Endothelial cell (in vitro differentiated cells): ENCODE measurements at places on chromosomes 16 and 17.
A peak's percentile ranks its signal among the peaks of the same experiment; 100 is the strongest.

DNA sequence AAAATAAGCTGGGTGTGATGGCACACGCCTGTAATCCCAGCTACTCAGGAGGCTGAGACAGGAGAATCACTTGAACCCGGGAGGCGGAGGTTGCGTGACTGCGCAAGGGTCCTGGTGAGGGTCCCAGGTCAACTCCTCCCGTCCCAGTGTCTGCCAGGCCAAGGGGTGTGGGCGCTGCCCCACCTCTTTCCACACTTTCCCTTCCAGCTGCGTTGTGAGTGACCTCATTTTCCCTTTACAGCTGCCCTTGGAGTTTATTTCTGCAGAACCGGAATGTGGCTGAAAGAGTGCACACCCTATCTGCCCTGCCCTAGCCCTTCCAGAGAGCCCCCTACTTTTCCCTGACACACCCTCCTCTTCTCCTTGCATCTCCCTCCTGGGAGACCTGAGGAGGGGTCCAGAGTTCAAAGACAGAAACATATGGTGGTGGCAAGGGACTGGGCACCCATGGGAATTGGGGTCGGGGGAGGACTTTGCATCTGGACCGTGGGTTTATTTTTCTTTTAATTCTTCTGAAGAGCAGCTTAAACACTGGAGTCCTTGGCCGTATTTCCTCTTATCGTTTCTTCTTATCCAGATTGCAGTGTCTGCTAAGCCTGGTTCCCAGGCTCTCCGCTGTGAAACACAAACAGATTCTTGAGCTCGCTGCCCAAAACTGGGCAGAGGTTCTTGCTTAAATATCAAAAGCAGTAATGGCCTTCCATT lies 20.9 kb downstream of the MRC2 start:
- DNase-seq = no peak

DNA sequence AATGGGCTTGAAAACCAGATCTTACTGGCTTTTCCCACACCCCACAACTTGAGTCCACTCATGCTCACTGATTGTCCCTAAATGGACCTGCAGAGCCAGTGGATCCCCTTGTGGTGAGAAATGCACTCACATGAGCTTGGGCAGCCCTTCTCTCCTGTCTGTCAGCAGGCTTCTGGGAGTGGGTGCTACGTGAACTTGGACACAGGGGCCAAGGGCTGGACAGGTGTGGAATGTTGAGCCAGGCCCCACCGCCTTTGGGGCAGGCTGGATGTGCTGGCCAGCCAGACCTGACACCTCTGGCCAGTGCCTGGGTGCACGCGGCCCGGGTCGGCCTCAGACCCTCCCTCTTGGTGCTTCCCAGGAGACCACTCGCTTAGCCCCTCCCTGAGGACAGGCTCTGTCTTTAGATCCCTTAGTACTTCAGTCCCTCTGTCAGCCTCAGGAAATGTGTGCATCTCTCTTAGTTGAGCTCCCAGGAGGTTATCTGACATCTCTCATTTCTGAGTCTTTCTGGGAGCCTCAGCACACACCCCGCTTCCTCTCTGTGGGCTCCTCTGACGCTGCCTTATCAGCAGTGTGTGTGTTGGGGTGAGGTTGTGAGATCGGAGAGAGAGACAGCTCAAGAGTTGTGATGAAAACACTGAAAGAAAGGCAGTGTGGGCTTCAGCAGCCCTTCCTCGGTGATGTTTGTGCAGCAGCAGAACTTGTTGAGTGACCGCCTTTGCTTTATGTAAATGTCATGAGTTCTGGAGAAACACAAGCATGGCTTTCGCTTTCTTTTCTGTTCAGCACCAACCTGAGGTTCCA lies 117.0 kb downstream of the RAB11FIP4 start:
- DNase-seq = no peak

- no peak for DNase-seq
Observed at GRCh38 chr17:35889241-35889640, 9.1 kb upstream of the CCL5 start.

DNA sequence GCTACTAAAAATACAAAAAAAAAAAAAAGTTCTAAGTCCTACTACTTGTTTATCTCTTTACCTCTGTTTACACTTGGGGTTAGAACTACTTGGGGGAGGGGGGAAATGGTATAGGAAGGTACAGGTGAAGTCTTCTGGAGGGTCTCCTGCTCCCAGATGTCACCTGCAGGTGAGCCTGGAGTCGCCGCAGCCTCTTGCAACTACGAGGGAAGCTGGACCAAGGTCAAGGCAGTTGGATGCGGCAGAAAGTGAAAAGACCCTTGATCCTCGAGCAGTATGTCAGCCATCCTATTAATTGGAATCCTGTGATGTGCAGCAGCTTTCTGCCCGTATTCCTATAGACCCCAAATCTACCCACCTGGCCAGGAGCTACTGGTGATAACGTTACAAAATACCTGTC lies 33.0 kb downstream of the HAPSTR1 start:
- DNase-seq = no peak

- DNase-seq = no peak
Observed at GRCh38 chr17:73799781-73800627, 155.8 kb upstream of the SDK2 start.

GRCh38 chr16:19881783-19882182 lies 2.9 kb downstream of the GPRC5B start:
- DNase-seq = no peak

DNA sequence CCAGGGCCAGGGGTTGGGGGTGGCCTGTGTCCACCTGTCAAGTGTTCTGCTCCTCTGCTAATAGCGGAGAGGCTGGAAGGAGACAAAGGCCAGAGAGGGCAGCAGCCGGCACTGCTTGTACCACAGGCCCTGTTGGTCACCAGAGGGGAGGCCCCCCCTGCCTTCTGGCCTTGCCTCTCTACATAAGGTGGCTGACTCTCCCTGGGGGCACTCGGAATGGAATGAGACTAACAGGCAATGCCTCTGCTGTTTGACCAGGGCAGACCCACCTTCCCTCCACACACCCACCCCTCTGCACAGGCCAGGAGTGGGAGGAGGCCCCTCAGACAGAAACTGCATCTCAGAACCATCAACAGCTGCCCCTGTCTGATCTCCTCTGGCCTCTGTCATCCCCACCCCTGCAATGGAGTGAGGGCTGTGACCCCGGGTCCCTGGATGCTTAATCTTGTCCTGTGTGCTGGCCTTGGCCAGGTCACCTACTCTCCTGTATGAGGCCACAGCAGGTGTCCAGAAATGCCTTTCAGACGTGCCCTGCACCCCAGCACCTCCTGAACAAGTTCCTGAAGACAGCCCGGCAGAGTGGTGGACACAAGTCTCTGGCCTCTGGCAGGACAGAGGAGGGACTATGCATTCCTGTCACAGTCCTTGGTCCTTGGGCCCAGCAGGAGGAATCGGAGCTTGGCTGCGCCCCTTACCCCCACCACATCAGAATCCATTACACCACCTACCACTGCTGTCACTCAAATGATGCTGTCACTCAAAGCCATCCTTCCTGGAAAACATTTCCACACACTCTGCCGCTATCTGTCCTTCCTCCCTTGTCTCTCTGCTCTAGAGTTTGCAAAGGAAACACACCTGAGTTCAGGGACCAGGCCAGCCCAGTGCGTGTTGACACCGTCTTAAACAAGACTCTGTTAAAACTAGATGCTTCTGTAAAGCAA lies 107.5 kb upstream of the ZNF750 start:
- no peak for DNase-seq

DNA sequence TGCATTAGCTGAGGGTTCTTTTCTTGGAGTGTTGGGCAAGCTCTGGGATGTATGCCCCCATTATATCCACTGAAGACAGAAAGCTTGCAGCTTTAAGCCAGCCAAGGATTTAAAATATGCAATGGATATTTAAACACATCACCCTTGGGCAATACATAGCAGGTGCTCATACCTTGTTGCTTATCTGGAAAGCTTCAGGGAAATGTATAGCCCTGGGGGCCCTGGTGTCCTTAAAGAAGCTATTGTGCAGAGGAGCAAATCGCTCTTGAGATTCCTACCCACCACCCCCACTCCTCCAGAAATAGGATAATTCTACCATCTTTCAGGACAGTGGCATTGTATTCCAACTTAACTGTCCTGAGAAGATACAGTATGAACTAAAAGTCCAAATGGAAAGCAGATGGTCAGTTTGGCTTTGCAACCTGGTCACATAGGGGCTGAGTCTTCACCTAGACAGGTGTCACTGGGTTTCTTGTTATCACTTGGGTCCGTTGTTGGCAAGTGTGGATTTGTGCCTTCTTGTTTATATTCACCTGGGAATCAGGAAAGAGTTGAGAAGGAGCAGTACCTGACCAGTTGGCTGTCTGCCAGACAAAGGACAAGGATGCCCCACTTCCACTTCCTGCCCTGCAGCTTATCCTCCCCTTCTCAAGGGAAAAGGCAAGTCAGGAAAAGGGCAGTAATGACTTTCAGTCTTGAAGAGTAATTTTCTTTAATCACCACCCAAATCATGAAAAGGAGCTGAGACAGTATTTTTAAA lies 3.4 kb downstream of the ANKRD40CL start:
- DNase-seq = peak; percentile 29

DNA sequence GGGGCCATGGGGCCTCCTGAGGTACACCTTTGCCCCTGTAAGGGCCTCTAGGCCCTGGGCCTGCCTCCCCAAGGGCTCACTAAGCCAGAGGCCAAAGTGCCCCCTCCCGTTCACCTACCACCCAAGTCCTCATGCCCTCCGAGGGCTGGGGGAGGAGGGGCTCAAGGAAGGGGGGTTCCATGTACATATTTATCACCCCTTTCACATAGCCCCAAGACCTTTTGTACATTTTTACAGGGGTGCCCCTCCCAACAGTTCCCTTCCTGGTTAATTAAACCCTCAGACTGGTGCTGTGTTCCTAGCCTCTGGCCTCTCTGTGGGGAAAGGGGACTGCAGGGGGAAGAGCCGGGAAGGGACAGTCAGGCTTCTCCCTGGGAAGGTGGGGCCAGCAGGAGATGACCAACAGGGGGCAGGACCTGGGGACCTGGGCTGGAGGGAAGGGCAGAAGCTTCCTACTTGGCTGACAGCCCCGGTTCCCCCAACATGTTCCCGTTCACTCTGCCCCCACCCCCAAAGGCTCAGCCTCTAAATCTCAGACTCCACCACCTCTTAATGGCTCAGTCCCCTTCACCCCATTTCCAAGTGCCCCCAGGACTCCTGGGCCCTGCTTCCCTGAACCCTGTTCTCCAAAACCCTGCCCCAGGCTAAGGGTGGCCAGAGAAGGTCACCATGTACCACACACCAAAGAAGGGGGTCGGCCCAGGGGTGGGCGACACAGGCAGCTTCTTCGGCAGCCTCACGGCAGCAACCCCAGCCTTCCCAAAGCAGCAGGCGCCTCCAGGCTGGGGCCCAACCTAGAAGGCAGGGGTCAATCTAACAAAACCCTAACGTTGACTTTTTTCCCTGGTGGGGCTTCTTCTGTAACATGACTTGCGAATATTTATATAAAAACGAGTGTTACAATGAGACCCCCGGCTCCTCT lies 11.9 kb downstream of the FBRS start:
- DNase-seq = no peak

DNA sequence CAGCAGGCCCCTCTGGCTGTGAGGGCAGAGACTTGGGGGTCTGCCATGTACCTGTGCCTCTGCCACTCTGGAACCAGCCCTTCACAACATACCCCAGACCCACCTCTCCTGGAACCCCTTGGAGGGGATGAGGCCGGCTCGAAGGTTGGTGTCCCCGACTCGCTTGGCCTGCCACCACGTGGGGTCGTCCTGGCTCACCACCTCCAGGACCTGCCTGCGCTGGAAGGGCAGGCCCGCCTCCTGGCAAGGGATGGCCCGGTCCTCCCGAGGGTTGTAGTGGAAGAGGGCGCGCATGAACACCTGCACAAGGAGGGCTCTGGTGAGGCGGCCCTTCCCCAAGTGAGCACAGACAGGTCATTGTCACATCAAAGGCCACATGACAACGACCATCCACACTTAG lies 12.2 kb downstream of the MPP3 start:
- DNase-seq = no peak

GRCh38 chr16:66383551-66383950 lies 17.1 kb downstream of the CDH5 start:
- DNase-seq = no peak

- no peak for DNase-seq
Observed at GRCh38 chr16:1309888-1310831, 724 bp downstream of the UBE2I start.

GRCh38 chr17:1897105-1897656 lies 67.4 kb downstream of the RPA1 start:
- no peak for DNase-seq

GRCh38 chr16:65176603-65177002 lies 54.7 kb upstream of the CDH11 start:
- no peak for DNase-seq

DNA sequence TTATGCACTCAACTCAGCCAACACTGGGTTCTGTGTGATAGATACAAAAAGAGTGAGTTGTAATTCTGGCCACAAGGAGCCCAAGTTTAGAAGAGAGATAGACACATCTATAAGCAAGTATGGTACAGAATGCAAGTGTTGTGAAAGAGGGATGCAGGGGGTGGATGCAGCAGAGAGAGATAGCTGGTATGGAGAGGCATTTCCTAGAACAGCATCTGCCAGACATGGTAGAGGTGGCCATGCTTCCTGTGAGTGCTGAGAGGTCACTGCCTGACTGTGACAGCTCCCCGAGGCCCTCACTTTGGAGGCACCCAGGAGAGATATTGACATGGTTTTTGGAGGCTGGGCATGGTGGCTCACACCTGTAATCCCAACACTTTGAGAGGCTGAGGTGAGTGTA lies 2.0 kb upstream of the KRTAP16-1 start:
- DNase-seq = no peak

DNA sequence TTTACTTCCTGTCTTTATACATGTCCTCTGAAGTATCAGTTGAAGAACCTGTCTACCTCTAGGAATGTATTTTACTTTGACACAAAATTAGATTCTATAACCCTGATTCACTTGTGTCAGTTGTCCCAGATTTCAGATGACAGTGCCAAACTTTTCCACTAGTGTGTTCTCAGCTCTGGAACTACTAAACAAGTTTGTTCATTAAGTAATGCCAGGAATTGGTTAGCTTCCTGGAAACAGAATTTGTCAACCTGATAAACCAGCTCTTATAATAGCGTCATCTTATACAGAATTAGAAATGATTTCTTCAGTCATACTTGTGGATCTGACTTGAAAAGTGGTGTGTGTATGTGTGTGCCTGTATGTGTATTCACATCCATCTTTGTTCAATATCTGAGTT lies 7.4 kb downstream of the MAP3K3 start:
- no peak for DNase-seq

- DNase-seq = peak; percentile 22
Observed at GRCh38 chr17:39564211-39564848, 43.4 kb downstream of the NEUROD2 start.
